AG04450 (cell line): ENCODE measurements at places on chromosomes 3 and 15.

- DNase-seq, result no peak
These were observed 376.9 kb upstream of the RASGRP1 start for GRCh38 chr15:38941399-38941953.

- DNase-seq, result no peak
These were observed 54.3 kb downstream of the OXNAD1 start for GRCh38 chr3:16319307-16319706.

DNA sequence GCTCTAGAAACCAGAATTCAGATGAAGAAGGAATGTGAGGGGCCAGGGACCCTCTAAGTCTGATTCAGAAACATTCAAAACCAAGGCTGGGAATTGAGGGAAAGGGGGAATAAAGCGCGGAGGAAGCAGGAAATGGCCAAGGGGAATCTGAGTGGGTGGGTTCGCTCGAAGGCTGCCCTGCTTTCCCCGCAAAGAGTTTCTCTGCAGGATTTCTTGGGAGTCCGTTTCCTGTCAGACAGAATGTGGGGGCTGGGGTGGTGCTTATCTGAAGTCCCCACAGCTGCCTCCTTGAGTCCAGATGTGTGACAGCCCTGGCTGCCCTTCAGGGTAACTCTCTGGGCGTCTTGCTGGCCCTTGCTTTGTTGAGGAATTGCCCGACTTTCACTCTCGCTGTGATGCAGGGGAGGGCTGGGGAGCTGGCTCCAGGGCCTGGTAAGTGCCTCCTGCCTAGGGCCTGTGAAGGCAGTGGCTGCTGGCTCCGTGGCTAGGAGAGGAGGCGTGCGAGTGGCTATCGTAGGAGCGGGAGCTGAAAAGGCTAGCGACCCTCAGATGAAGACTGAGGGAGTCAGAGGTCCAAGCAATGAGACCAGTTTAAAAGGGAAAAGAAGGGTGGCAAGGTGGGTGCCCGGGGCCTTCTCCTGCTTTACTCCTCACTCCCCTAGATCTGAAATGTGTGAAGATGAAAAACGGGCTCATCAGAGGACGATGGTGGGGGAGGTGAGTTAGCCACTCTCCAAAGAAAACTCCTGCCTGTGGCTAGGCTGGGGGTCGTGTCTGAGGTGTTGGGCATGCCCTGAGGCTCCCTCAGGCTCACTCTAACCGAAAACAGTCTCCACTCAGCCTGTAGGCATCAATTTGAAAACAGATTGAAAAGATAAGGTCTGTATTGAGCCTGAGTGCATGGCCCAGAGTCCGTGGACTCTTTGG, 143.9 kb upstream of the UMPS start:
- DNase-seq, result no peak

DNA sequence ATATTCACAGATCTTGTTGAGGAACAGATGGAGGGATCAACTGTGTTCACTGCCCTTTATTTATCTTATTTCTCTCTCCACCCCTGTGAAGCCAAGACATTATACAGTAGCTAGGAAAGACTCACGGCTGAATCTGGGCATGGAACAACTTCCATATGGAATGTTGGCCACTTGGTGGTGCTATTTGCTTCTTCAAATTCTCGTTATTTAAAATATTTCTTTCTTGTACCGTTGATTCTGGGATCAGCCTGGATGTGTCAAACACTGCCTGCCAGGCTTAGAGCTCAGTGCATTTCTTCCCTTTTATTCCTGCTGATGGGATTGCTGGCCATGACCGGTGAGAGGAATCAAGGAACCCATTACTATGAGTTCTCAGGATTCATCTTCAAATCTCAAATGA, 17.5 kb upstream of the GASK1A start:
- peak; percentile 7 for DNase-seq

DNA sequence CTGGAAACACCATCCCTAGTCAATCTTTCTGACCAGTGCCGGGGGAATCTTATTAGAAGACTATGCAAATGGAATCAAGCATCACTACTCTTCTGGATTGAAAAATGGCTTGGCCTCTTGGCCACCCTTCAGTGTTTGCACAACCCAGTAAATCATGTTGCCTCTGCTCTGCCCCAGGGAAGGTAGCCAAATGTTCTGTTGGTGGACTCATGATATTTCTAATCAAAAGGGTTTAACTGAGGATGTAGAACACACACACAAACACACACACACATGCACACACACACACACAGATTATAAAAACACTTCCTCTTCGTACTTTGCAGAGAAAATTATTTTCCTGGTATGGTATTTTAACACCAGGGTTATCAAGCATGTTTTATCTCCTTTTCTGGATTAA, 7.9 kb downstream of the RBP2 start:
- DNase-seq, result no peak

- DNase-seq, result no peak
These were observed 37.5 kb downstream of the CHAC1 start for GRCh38 chr15:40990789-40991188.

DNA sequence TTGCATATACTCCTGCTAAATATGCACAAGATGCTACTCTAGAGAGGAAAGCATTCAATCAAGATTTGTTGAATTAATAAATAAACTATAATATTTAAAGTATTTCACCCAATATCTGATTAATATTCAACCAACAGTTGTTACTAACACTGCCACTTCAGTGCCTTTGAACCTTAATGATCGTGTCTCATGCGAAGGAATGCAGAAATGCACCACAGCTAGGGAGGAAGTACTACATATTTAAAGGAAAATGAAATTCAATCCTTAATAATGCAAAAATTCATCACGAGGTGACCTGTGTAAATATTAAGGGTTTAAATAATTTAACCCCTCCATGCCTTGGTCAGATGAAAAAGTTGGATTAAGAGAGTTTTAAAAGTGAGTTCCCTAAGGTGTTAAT, 114.2 kb upstream of the DAZL start:
- DNase-seq, result no peak

- no peak for DNase-seq
These were observed 1.6 kb downstream of the PTX3 start for GRCh38 chr3:157438194-157438730.

DNA sequence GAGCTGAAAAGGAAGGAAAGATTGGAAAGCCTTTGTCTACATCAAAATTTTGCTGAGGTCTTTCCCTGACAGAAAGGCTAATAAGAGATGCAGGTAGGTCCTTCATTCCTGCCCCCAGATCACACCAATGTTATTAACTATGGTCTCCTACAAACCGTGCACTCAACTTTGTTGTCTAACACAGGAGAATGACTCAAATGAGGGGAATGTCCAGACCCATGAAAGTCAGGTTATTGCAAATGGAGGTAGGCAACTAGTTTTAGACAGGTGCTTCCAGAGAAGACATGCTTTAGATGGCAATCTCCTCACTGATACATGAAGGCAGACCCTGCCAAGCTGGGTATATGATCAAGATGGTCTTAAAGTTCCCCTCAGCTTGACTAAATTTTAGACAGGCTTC, 51.0 kb downstream of the NFKBIZ start:
- DNase-seq, result no peak

GRCh38 chr3:55792009-55792408, 304.9 kb upstream of the WNT5A start:
- no peak for DNase-seq

- no peak for DNase-seq
These were observed 12.1 kb downstream of the PTPRG start for GRCh38 chr3:61573441-61573840.

DNA sequence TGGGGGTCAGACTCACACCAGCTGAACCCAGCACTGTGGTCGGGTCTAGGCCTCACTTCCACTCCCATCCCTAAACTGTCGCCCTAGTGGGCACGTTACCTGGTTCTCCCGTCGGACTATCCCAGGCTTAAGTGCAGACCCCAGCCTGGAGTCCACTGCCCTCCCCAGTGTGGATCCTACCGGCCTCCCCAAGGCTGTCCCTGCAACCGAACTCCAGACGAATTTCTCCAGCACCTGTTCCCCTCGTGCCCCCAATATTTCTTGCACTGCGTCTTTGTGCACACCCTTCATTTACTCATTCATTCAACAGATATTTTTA, 26.5 kb downstream of the SLC41A3 start:
- DNase-seq, result no peak

DNA sequence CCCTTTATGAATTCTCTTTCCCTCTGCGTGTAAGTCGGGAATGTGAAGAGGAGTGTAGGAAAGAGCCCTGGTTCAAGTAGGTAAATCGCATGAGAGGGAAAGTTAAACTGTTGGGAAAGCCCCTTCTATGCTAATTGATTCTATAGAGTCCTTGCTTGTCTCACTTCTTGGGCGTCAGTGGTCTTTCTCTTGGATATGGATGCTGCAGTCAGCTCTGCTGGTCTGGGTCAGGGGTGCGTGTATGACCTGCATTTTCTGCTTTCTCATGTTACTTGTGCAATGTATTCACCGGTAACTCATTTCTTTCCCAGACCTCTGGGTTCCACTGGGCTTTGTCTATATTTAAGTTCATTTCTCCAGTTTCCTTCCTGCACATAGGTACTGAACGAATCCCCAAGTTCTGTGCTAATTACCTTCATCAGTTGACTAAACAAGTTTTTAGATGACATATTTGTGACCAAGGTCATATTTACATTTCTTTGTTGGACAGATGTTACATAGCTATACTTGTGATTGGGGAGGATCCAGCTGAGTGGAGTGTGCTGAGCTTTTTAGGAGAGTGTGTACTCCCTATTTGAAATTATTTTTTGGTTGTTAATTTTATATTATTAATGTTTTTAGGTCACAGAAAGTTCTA, 1.4 kb downstream of the SETD5 start:
- DNase-seq, result no peak

DNA sequence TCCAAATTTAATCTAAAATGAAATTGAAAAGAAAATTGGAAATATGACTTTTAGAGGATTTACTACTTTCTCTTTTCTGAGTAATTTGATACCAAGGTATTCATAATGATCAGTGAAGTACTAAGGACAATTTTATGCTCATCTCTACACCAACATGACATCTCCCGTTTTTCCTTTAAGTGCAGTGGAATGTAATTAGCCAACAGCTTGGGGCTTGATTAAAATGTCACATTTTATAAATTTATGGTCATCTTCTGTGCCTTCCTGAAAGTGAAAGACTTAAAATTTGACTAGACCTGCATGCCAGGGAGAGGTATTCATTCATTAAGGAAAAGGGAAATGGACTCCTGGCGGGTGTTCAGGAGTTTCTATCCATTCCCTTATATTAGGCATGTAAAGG, 228.2 kb upstream of the CNTN3 start:
- no peak for DNase-seq

- DNase-seq, result peak; percentile 26
These were observed at the start of gene VEPH1 for GRCh38 chr3:157502916-157503595. Gene VEPH1, minus strand, starts transcription at chr3:157503416. Its CDS starts 8,067 bp downstream, at chr3:157495349.

GRCh38 chr15:79539401-79539800, 107.3 kb downstream of the MINAR1 start:
- no peak for DNase-seq

GRCh38 chr3:9843715-9844438, at the start of gene RPUSD3:
Gene RPUSD3, minus strand, starts transcription at chr3:9844008. Its CDS starts 18 bp downstream, at chr3:9843990.
- peak; percentile 90 for DNase-seq

- no peak for DNase-seq
These were observed at the start of gene KCNH8 for GRCh38 chr3:19147905-19148767. Gene KCNH8, plus strand, starts transcription at chr3:19148510. Its CDS starts 210 bp downstream, at chr3:19148720.

GRCh38 chr15:45794304-45794703, 159.5 kb downstream of the SQOR start:
- no peak for DNase-seq

DNA sequence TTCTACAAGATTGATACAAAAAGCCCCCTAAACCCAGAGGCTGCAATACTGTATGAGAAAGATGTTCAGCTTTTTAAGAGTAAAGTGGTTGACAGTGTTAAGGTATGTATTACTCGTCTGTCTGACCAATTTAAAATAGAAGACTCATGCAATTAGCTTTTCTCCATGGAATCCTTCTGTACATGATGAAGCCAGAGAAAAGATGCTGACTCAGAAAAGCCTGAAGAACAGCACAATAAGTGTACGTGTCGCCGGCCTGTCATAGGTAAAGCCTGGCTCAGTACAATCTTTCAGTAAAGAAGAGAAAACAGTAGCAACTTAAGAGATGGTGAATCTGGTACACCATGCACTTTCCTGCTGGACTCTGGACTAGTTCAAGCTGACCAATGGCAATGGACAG, 16.4 kb downstream of the NEK4 start:
- no peak for DNase-seq
